Pancreas (tissue), 10 donors: ENCODE measurements at places on chromosomes 5 and 9. TPM values are rescaled to one million over a fixed set of nuclear protein-coding genes. Genes with fewer than 3 reads are reported as not detected.

The MEF2C gene
- 11.2 TPM for total RNA-seq

The INSYN2B gene
- total RNA-seq: not detected

The C9orf153 gene
- not detected for total RNA-seq

The CDH10 gene
- 0.35 TPM for total RNA-seq

The TRIO gene
- total RNA-seq: 31.5 TPM

The LURAP1L gene
- 13.1 TPM for total RNA-seq

The CTXN3 gene
- total RNA-seq: not detected

The HSPB3 gene
- total RNA-seq: not detected

The LTC4S gene
- 6.0 TPM for total RNA-seq

The TRPM6 gene
- total RNA-seq: 0.14 TPM

The TMOD1 gene
- 16.0 TPM for total RNA-seq

The FLT4 gene
- 1.8 TPM for total RNA-seq

The CFAP90 gene
- total RNA-seq: 0.98 TPM

The KCNN2 gene
- 3.0 TPM for total RNA-seq

The DMGDH gene
- total RNA-seq: 1.7 TPM

The PCDHA1 gene
- 0.09 TPM for total RNA-seq

The ANXA6 gene
- total RNA-seq: 53.2 TPM

The KIF4B gene
- total RNA-seq: not detected

The DMRT1 gene
- total RNA-seq: not detected

The IFNA6 gene
- total RNA-seq: not detected

The DMRT2 gene
- not detected for total RNA-seq

The CXCL14 gene
- 14.3 TPM for total RNA-seq

The IL5 gene
- not detected for total RNA-seq

The PLPPR1 gene
- total RNA-seq: 0.78 TPM

The CFAP77 gene
- total RNA-seq: not detected

The CCL27 gene
- total RNA-seq: not detected

The C5orf22 gene
- 9.4 TPM for total RNA-seq

The TUSC1 gene
- total RNA-seq: 4.7 TPM

The PTPRD gene
- total RNA-seq: 10.5 TPM

The NMUR2 gene
- total RNA-seq: not detected

The PCDHB14 gene
- 2.7 TPM for total RNA-seq

The IFNA13 gene
- not detected for total RNA-seq

The DOK3 gene
- total RNA-seq: 5.4 TPM

The SHC3 gene
- 0.52 TPM for total RNA-seq

The PCDHGA5 gene
- total RNA-seq: 2.1 TPM
